ENCODE measurements at places on chromosomes 2 and 18.

- DNase-seq = peak; percentile 58
Measured at GRCh38 chr2:239015218-239015900, 167.5 kb downstream of the TWIST2 start.

DNA sequence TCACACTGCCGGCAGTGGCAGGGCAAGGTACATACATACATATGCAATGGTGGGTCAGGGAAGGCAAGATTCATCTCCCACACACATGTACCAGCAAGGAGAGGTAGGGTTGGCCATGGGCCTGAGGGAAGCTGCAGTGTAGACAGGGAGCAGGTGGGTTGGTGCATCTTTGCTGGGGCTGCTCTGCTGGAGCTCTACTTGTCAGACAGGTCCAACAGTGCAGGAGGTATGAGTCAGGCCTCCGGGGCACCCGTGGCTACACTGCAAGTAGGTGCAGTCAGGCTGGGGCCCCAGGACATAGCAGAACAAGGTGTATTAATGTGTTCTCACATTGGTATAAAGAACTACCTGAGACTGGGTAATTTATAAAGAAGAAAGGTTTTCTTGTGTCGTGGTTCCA is 281.1 kb upstream of the COL3A1 start:
- no peak for DNase-seq

DNA sequence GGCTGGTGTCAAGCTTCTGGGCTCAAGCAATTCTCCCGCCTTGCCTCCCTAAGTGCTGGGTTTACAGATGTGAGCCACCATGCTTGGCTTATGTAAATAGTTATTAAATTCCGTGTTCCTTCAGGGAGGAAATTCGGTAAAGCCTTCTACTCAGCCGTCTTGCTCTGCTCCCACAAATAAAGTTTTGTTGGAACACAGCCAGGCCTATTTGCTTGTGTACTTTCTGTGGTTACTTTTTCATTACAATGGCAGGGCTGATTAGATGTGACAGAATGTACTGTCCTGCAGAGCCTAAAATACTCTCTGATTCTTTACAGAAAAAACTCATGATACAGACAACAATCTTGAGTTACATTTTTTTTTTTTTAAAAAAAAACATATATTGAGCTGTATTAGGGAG is 68.8 kb upstream of the TACR1 start:
- no peak for DNase-seq

- DNase-seq = no peak
Measured at GRCh38 chr2:8310557-8311455, 371.1 kb upstream of the ID2 start.

DNA sequence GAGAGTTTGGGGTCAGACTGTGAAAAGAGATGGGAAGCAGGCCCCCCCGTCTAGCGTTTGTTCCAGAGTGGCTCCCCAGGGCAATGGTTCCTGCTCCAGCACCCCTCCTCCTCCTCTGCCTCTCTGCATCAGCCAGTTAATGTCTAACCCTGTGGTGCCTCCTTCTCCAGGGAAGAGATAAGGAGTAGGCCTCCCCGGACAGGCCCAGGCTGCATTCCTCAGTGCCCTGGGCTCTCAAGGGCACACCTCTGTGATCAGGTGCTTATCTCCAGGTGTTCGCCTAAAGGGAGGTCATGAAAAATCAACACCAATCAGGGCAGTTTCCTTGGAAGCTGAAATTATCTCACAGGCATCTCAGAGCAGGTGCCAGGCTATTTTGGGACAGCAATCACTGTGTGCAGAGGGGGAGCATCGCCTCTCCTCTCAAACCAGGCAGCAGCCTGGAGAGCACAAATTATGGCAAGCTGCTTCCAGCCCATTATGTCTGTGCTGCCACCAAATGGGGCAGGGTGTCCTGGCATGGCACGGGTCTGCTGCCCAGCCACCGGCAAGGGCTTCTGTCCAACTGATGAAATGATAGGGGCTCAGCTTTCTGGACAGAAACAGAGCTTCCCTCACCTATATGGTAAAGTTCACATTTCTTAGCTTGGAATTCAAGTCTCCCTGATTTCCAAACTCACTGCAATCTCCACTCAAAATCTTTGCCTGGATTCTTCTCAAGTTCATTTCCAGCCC is 255.8 kb upstream of the SLC14A2 start:
- no peak for DNase-seq

- DNase-seq = peak; percentile 50
Measured at GRCh38 chr2:47174733-47175361, 19.7 kb upstream of the STPG4 start.

GRCh38 chr18:70166668-70167067 is 38.8 kb downstream of the RTTN start:
- DNase-seq = no peak

Measured in left hindlimb (tissue), 1 donor.